ENCODE measurements at places on chromosomes 1 and 21. TPM values are rescaled to one million over a fixed set of nuclear protein-coding genes. Genes with fewer than 3 reads are reported as not detected.

Gene HJV
- total RNA-seq, result 80.0 TPM

Gene PROX1
- 8.2 TPM for total RNA-seq

Gene PLCH2
- 1.8 TPM for total RNA-seq

Gene NBPF8
- 10.7 TPM for total RNA-seq

Gene TP73
- 1.1 TPM for total RNA-seq

Gene SPATA21
- total RNA-seq, result not detected

Gene SPRR1A
- total RNA-seq, result not detected

Gene SLC9A1
- total RNA-seq, result 17.1 TPM

Gene SHE
- 14.1 TPM for total RNA-seq

Gene MMP23B
- 48.1 TPM for total RNA-seq

Gene GIPC2
- 7.5 TPM for total RNA-seq

Gene CNTN2
- total RNA-seq, result 1.8 TPM

Gene IQGAP3
- total RNA-seq, result 11.3 TPM

Gene DCST1
- not detected for total RNA-seq

Gene ZBTB40
- 16.8 TPM for total RNA-seq

Gene DPM3
- total RNA-seq, result 33.9 TPM

Gene LRRIQ3
- 2.6 TPM for total RNA-seq

Gene ADAMTS1
- total RNA-seq, result 148 TPM

All from metanephros (tissue), 2 donors.